ENCODE measurements at places on chromosomes 5 and 9.

GRCh38 chr9:91978740-91979414 lies 28.8 kb upstream of the ROR2 start:
- DNase-seq, result no peak

DNA sequence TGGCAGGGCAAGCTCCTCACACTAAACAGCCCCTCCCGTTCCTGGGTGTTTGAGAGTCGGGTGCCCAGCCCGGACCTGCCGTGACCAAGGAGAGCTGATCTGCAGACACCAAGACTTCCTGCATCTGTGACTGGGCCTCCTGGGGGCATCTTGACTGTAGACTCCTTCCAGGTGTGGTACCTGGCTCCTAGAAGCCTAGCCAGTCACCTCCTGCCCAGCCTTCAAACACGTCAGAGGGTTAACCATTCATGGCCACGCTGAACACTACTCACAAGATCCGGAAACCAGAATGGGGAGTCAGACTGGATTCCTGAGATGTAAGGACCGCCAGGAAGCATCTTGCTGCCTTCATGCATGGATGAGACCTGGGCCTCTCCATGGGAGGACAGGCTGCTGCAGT lies 3.7 kb upstream of the LCN2 start:
- DNase-seq, result no peak

- no peak for DNase-seq
These were observed 93.5 kb upstream of the HAND1 start for GRCh38 chr5:154571325-154572035.

- no peak for DNase-seq
These were observed 23.5 kb downstream of the HMCN2 start for GRCh38 chr9:130288926-130289690.

DNA sequence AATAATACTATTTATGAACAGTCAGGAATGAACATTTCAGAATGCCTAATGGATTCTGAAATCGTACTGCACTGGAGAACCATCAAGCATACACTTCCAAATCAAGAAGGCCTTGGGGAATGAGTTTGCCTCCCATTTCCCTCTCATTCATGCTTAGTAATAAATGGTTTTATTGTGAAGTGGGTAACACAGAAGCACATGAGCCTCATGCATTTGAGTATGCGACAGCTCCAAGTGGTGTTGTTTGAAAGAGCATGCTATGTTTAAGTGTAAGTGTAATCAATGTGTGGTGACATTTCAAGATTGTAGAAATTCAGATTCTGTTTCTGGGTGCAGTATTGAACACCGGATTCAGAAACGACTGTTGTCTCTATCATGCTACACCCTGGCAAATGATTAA lies 60.0 kb downstream of the SGCD start:
- no peak for DNase-seq

DNA sequence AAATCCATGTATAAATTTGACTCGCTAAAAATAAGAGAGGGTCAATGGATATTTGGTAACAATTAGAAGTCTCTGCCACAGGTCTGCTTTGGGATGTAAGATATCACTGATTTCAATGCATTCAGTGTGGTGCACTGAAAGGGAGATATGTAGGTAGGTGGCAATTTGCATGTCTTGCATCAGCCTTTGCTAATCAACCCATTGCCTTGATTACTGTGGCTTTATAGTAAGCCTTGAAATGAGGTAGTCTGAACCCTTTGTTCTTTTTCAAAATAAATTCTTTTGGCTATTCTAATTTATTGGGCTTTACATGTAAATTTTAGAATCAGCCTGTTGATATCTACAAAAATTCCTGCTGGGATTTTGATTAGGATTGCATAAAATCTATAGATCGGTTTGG lies 15.8 kb upstream of the TBCA start:
- no peak for DNase-seq

DNA sequence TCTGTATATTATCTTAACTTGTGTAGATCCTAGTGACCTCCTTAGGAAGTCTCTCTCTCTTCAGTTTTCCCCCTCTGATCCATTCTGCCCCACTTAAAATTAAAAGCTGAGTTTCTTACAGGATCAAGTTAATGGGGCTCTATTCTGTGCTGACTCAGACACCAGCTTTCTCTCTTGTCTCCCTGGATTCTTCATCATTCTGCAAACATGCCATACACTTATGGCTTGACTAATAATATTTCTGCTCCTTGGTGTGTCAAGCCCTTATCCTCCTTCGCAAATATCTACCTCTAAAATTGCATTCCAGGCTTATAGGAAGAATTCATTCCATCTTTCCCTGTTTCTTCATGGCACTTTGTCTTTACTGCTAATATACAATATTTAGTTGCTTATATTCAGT lies 18.1 kb downstream of the LRRC70 start:
- no peak for DNase-seq

Data from T-helper 17 cell (primary cell).